ENCODE measurements at places on chromosomes 7 and 10.
A peak's percentile ranks its signal among the peaks of the same experiment; 100 is the strongest.

DNA sequence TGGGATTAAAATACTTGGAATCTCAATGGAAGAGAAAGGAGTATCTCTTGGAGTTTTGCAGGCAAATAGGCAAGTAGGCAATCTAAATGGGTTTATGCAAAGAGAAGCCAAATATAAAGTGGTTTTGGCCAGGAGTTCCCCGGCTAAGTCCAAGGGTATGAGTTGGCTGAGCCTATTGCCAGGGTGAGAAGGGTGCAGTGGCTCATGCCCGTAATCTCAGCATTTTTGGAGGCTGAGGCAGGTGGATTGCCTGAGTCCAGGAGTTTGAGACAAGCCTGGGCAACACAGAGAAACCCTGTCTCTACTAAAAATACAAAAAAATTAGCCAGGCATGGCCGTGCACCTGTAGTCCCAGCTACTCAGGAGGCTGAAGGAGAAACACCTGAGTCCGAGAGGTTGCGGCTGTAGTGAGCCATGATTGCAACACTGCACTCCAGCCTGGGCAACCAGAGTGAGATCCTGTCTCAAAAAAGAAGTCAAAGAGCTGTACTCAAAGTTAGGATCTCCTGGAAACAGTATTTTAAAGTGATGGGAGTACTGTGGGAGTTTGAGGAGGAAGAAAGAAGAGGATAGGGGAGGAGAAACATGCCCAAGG is 130.4 kb upstream of the RAB18 start:
- DNase-seq = no peak

- DNase-seq = no peak
Observed at GRCh38 chr7:128074736-128075135, 43.5 kb upstream of the LRRC4 start.

DNA sequence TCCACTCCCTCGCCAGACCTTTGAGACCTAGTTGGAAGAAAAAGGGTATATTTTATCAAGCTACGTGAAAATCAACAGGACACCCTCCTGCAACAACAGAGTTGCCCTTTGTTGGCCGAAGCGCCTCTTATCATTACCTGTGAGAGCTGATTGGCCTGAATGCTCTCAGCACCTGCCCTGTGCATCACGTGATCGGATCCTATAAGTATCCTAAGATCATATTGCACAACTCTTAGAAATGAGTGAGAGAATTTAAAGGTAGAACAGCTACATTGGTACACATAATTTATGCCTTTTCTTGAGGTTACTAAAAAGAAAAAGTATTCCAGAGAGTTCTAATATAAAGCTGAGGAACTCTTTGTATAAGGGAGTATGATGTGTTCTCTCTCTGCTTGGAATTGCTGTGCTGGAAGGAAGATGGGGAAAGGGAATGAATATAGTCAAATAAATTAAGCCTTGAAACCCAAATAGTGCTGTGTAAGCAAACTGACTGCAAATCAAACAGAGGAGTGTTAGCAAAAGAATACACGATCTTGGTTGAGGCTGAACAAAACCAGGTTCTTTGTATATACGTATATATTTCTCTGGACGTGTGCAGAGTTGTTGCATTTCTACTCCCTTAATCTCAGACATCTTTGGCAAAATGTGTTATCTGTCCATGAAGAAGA is 69.3 kb downstream of the LRRC4 start:
- DNase-seq = peak; percentile 16

DNA sequence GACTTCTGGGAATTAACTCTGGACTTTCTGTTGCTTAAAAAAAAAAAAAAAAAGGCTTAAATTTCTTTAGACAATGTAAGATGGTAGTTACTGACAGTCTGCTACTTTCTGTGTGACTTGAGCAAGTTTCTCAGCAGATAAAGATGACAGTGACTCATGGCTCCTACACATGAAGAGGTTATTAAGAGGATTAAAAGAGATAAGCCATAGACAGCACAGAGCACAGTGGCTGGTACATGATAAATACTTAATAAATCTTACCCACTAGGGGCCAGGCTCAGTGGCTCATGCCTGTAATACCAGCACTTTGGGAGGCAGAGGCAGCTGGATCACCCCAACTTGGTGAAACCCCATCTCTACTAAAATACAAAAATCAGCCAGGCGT is 174.8 kb downstream of the JAZF1 start:
- no peak for DNase-seq

DNA sequence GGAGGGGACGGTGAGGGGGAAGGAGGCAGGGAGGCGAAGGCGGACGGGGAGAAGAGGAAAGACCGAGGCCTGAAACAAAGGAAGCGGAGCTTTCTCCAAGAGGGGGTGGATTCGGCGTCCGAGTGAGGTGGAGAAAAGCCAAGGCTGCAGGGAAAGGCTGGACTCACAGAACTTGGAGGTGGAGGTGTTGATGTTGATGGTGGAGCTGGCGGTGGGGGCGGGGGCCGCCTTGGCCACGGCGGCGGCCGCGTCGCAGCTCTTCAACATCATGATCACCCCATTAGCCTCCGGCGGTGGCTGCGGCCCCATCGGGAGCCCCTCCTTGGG is 578 bp downstream of the CACUL1 start:
- DNase-seq = peak; percentile 5

- DNase-seq = no peak
Observed at GRCh38 chr10:33623669-33624068, 289.2 kb upstream of the NRP1 start.

GRCh38 chr7:100682228-100682741 is 8.7 kb downstream of the GNB2 start:
- no peak for DNase-seq

DNA sequence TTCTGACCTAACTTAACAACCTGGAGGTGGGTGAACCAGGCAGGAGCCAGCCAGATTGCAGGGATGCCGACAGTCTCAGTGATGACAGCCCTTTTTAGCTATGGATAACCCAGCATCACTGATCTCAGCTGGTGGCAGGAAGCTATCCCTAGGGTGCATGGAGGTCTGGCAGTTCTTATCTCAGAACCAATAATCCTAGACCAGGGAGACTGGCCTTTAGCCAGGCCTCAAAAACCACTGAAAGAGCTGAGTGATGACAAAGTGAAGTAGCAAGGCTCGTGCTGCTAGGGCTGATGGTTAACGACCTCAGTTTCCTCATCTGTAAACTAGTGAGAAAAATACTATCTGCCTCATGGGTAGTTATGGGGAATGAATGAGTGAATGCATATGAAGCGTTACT is 112.5 kb downstream of the RALA start:
- no peak for DNase-seq

DNA sequence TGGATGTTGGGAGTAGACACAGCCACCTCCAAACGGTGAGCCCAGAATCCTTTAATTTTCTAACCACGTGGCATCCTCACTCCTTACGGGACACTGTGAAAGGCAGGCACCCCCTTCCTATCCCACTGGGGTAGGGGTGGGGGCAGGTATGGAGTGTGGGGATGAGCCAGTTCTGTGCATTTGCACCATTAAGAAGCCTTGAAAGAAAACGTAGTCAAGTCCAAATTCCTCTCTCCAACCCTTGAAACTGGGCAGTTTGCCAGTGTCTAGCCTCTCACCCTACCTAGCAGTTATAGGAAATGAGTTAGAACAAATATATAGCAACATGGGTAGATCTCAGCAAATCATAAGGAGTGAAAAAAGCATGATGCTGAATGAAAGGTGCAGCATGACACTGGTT is 92.4 kb upstream of the LEP start:
- peak; percentile 64 for DNase-seq

DNA sequence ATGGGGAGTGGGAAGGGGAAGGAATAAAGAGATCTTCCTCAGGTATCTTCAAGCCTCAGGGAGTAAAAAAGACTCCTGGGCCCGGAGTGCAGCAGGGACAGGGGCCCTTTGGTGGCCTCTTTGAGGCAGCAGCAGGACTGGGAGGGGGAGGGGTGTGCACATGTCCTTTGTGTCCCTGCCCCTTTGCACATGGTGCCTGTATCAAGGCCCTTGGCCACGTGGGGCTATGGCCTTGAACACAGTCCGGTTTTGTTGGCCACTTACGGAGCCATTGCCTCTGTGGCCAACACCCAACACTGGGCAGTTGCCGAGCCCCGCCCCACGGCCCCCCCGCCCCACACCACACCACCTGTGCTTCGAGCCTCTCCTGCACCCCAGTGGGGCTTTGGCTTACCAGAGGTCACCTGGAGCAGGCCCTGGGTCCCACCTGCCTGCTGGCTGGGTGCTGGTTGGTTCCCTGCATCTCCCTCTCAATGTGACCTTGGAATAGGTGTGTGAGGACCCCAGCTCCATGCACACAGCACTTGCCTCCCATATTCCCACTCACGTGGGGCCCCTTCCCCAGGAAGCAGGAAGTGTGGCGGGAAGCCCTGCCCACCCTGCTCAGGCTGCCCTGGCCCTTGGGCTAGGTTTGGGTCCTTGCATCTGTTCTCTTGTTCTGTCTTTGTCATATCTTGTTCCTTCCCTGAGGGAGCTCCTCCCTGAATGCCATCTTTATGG is 5.4 kb downstream of the SAP25 start:
- DNase-seq = no peak

- no peak for DNase-seq
Observed at GRCh38 chr7:128890306-128891109, 20.0 kb downstream of the KCP start.

DNA sequence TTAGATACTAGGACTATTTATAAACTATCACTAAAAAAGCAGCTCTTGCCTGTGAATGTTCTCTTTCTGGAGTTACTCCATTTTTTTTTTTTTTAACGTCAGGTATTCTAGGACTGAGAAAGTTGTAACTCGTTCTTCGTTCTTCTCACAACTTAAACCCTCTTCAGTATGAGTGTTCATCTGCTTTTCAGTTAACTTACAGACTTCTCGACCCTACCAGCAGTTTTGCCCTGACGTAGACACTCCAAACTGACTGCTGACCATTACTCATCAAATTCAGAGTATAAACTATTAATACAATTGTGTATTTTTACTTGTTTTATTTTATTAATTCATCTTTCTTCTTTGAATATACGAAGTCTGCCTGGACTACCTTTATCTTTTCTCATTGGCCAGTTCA is 353.1 kb downstream of the GPR37 start:
- DNase-seq = no peak

- peak; percentile 81 for DNase-seq
Observed at GRCh38 chr7:98420966-98421612, 20.2 kb upstream of the BAIAP2L1 start.

- no peak for DNase-seq
Observed at GRCh38 chr7:16564023-16564380, 37.4 kb downstream of the LRRC72 start.

DNA sequence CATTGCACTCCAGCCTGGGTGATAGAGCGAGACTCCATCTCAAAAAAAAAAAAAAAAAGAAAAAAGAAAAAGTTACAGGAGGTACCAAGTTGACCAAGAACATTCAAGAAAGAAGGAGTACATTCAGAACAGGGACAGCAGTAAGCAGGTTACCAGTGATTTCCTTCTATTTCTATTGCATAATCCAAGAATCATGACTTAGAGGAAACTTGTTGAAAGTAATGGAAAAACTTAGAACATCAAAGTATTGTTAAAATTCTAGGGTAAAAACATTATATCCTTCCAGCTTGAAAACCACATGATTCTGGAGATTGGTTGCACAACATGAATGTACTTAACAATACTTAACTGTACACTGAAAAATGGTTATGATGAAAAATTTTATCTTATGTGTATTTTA is 25.2 kb downstream of the RAPGEF5 start:
- no peak for DNase-seq

GRCh38 chr7:46533946-46534345 is 612.9 kb upstream of the IGFBP3 start:
- DNase-seq = no peak

DNA sequence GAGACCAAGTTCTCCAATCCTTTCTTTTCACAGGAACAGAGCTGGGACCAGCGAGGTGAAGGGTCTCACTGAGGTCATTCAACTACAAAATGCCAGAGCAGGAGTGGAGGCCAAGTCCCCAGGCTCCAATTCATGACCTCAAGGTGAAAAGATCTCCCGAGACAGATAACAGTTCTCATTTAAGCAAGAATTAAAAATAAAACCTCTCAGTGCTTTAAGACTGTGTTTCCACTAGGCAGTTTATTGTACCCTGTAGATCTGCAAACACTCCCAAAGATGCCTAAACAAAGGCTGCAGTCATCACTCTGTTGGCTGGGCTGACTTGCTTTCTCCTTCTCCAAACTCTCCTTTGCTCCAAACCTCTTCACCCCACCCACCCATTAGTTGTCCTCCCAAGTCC is 74.8 kb upstream of the CXCL12 start:
- no peak for DNase-seq

DNA sequence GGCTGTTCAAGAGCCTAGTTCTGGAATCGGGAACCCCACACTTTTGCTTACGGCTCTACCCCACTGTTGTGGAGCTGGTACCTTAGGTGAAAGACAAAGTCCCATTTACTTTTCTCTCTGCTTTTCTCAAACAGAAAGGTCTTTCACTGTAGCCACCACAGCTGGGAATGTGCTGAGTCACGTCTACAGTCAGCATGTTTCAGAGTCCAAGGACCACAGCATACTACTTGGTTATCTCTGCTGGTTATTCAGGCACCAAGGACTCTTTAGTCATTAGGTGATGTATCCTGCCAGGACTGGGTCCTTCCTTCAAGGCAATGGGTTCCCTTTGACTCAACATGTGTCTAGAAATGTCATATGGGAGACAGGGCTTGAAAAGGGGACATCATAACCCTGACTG is 266.8 kb upstream of the STEAP1 start:
- no peak for DNase-seq

- DNase-seq = no peak
Observed at GRCh38 chr10:7275761-7276440, 134.9 kb downstream of the SFMBT2 start.

- no peak for DNase-seq
Observed at GRCh38 chr10:57142925-57143576, 782.0 kb upstream of the ZWINT start.

DNA sequence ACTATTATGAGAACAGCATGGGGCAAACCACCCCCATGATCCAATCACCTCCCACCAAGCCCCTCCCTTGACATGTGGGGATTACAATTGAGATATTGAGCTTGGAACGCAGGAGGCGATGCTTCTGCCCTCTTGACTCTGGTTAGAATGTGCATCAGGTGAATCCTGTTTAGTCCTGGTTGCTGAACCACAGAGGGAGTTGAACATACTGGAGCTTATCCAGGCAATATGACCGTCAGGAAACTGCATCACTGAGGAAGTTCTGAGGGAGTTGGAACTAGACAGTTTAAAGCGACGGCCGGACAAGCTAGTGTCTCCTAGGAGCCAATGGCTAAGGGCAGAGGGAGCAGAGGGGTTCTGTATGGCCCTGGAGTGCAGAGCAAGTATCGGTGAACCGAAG is 31.8 kb upstream of the GARS1 start:
- DNase-seq = peak; percentile 54

DNA sequence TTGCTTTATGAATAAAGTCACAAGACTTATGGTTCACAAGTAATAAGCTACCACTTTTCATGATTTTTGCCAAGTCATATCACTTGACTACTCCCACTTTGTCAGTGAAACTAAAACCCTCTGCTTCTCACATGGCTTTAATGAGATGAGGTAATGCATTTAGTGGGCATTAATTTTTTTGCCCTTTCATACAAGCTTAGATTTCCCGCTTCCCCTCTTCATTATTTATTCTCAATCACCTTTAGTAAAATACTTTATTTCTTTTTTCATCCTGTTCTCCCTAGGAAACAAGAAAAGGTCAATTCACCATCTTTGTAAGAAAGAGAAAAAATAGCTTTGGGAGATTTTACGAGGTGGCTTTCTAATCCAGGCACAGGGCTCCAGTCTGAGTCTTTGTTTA is 109.6 kb upstream of the STARD3NL start:
- DNase-seq = no peak

- DNase-seq = no peak
Observed at GRCh38 chr10:6894405-6894804, 314.3 kb upstream of the PRKCQ start.

All from NCI-H1092 treated with DMSO at 0.1 percent for 48 hours (cell line).